ENCODE measurements at places on chromosomes 1 and 21. TPM values are rescaled to one million over a fixed set of nuclear protein-coding genes. Genes with fewer than 3 reads are reported as not detected.

TAS1R3 gene
- 3.3 TPM for total RNA-seq

EPHB2 gene
- not detected for total RNA-seq

SH2D2A gene
- 51.8 TPM for total RNA-seq

ADAMTS5 gene
- total RNA-seq = not detected

IPP gene
- 6.0 TPM for total RNA-seq

HES5 gene
- total RNA-seq = not detected
